ENCODE measurements at places on chromosomes 12 and 14.

DNA sequence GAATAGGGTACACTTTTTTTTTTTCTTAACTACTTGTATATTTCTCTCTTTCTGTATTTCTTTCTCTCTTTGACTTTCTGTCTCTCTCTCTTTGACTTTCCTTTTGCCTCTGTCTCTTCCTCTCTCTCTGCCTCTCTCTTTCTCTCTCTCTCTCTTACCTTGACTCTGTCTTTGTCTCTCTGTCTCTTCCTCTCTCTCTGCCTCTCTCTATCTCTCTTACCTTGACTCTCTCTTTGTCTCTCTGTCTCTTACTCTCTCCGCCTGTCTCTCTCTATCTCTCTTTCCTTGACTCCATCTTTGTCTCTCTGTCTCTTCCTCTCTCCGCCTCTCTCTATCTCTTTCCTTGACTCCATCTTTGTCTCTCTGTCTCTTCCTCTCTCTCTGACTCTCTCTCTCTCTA is 62.4 kb upstream of the PRMT8 start:
- no peaks in the 10 kb centered on the region for H3K27me3 ChIP-seq
- peaks cover 7% of the 10 kb centered on the region for H3K4me1 ChIP-seq
- no peaks in the 10 kb centered on the region for H3K36me3 ChIP-seq
- H3K27ac ChIP-seq, result no peak overlapping the region
- H3K4me3 ChIP-seq, result no peak overlapping the region

GRCh38 chr12:75900781-75901254 is 130.8 kb downstream of the PHLDA1 start:
- no peak for DNase-seq
- H3K27ac ChIP-seq, result no peak overlapping the region
- H3K27me3 ChIP-seq, result no peaks in the 10 kb centered on the region
- H3K36me3 ChIP-seq, result no peaks in the 10 kb centered on the region
- H3K4me3 ChIP-seq, result no peak overlapping the region

DNA sequence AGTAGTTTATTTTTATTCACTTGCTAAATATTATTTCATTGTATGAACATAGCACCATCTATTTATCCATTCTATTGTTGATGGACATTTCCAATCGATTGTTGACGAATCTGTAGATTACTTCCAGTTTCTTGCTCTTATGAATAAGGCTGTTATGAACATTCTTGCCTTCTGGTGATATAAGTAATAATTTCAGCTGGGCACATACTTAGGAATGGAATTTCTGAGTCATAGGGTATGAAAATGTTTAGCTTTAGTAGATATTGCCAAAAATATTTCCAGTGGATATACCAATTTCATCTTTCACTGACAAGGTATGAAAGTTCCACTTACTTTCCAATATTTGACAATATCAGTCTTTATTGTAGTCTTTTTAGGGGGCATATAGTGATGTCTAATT is 468.5 kb downstream of the ETNK1 start:
- no peaks in the 10 kb centered on the region for H3K36me3 ChIP-seq
- DNase-seq, result no peak
- H3K4me1 ChIP-seq, result no peaks in the 10 kb centered on the region
- H3K4me3 ChIP-seq, result no peak overlapping the region
- H3K27ac ChIP-seq, result no peak overlapping the region
- no peaks in the 10 kb centered on the region for H3K27me3 ChIP-seq

- H3K36me3 ChIP-seq, result no peaks in the 10 kb centered on the region
- no peaks in the 10 kb centered on the region for H3K4me1 ChIP-seq
- DNase-seq, result no peak
These were observed 394.3 kb downstream of the EGLN3 start for GRCh38 chr14:33556382-33557121.

DNA sequence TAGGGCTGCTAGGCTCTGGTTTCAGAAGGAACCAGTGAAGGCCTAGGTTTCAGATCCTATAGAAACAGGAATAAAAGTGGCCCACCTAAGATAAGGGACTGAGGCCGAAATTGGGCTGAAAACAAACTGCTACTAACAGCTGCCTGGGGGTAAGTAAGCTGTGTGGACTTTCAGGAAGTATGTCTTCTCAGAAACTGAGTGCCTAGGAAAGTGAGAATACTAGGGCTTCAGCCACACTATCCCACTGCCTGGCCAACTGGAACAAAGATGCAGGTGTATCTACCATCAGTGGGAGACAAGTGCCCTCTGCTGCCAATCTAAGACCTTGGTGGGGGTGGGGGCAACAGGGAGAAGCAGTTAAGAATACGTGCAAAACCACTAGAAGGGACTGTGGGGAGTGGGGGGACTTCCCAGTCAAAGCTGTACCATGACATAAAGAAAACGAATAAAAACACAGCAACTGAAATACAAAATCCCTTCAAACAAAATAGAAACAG is 82.5 kb downstream of the MED13L start:
- H3K4me1 ChIP-seq, result peaks cover 24% of the 10 kb centered on the region
- H3K27me3 ChIP-seq, result no peaks in the 10 kb centered on the region
- no peaks in the 10 kb centered on the region for H3K36me3 ChIP-seq
- DNase-seq, result peak; percentile 57

Measured in CD8-positive, alpha-beta memory T cell (primary cell).